ENCODE measurements at places on chromosomes 12 and 14.
A peak's percentile ranks its signal among the peaks of the same experiment; 100 is the strongest.

GRCh38 chr12:62843716-62844115, 91.2 kb downstream of the PPM1H start:
- no peak for DNase-seq

GRCh38 chr12:27732281-27732680, 21.6 kb downstream of the MRPS35 start:
- no peak for DNase-seq

DNA sequence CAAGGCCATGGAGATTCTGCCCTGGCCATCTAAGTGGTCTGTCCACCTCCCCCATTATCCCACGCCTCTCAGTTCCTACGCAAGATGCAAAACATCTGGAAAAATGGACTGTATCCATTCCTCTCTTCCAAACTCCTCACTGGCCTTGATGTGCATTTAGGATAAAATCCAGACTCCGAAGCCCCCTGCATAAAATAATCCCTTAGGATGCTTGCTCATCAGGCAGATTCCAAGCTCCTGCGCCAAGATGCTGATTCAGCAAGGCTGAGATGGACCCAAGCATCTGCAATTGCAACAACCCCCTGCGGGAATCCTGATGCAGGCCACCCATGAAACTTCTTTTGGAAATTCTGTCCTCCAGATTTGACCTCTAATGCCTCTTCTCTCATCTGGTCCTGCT, 81.6 kb downstream of the SPRING1 start:
- no peak for DNase-seq

DNA sequence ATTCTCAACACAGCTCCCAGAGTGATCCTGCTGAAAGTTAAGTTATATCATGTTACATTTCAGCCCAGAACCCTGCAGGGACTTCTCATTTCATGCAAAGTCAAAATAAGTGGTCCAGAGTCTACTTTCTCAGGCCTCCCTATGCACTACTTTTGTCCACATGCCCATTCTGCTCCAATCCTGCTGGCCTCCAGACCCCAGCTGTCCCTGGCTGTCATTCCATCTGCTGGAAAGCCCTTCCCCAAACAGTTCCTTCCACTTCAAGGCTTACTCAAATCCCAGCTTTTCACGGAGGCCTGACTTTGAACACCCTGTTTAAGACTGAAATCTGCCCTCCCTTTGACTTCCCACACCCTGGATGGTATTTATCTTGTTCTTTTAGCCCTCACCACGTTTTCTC, 109.8 kb upstream of the DNM1L start:
- no peak for DNase-seq

- no peak for DNase-seq
Measured at GRCh38 chr14:102760496-102761193, 16.6 kb upstream of the TRAF3 start.

- DNase-seq: no peak
Measured at GRCh38 chr14:85531587-85532373, 1.8 kb downstream of the FLRT2 start.

- peak; percentile 29 for DNase-seq
Measured at GRCh38 chr12:69688471-69689427, 10.4 kb downstream of the BEST3 start.

- peak; percentile 15 for DNase-seq
Measured at GRCh38 chr12:68037616-68038255, 48.5 kb downstream of the IFNG-AS1 start.

- DNase-seq: no peak
Measured at GRCh38 chr12:18332173-18332572, 70.9 kb downstream of the PIK3C2G start.

- DNase-seq: no peak
Measured at GRCh38 chr12:4707306-4707705, 12.9 kb upstream of the GALNT8 start.

DNA sequence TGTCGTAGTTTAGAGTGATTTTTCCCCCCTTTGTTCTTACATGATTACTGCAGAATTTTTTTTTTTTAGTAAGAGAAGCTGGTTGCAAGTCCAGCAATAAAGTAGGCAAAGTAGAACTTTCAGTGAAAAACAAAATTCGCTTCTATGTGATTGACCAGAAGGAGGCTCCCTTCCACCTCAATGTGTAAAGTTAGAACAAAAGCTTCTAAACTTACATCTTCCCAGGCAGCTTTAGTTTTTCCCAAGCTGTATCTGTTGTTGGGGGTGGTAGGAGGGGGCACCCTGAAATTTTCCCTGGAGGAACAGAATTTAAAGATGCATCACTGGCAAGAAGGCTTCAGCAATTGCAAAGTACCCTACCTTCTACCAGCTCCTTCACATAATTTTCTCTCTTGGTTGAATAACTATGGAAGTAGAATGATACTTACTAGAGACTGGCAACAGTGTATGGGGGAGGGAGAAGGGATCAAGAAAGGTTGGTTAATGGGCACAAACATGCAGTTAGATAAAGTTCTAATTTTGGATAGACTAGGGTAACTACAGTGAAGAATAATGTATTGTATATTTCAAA, 87.3 kb upstream of the E2F7 start:
- no peak for DNase-seq

DNA sequence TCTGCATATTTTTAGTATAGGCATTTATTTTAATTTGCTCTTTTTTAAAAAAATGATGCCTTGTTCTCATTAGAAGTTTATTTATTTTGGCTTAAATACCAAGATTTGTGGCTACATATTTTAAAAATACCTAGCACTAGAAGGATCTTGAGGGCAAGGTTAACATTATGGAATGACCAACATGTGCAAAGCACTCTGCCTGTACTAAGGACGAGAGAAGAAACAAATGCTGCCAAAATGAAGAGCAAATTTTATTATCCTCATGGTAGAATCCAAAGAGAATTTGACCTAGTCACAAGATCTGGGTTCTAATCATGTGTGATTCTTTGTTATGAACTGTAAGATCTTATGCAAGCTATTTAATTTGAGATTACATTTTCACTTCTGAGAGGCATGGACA, 2.8 kb downstream of the CAND1 start:
- DNase-seq: no peak

DNA sequence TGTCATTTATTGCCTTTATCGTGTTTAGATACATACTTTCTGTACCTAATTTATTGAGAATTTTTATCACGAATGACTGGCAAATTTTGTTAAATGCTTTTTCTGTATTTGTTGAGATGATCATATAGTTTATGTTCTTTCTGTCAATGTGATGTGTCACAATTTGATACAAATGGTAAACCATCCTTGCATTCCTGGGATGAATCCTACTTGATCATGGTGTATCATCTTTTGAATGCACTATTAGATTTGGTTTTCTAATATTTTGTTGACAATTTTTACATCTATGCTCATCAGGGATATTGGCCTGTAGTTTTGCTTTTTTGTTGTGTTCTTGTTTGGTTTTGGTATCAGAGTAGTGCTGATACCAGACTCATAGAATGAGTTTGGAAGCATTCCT, 185.1 kb downstream of the NUBPL start:
- no peak for DNase-seq

- DNase-seq: no peak
Measured at GRCh38 chr12:19616781-19617180, 177.5 kb downstream of the AEBP2 start.

DNA sequence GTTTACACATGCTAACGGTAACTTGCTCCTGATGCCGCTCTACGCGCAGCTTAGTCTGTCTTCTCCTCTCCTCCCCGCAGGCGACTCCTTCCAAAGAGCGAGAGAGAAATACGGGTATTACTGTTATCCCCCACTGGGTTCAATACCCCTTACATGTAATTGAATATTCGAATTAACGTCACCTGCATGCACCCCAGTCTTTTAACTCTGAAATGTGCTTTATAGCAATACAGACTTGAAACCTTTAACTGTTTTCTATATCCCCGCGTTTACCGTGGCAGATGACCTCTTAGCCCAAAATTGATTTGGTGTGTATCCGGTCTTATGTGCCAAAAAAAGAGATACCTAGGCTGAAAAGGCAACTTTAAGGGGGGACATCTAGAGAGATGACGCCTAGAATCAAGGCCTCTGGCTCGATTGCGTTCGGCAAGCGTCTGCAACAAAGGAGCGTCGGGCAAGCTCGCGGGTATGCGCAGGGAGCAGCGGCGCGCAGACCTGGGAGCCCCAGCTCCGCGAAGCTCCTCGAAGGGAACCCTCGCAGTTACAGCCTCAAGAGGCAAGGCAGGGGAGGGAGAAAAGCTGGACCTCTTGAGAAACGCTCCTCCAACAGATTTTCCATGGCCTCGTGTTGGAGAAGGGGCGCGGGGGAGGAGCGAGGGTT, 6.8 kb upstream of the FOXG1 start:
- DNase-seq: no peak

DNA sequence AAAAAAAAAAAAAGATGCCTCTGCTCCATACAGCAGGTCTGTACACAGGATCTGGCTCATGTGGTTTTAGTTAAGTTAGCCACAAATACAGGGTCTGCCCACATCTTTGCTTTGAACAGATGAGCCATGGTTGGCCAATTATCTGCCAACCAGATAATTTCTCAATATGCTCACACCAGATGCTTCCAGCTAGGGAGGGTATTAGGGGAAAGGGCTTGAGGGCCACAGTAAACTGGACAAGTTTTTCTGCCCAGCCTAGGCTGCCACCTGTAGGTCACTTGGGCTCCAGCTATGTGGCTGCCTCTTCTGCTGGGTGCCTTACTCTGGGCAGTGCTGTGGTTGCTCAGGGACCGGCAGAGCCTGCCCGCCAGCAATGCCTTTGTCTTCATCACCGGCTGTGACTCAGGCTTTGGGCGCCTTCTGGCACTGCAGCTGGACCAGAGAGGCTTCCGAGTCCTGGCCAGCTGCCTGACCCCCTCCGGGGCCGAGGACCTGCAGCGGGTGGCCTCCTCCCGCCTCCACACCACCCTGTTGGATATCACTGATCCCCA, 776 bp downstream of the RDH5 start:
- DNase-seq: no peak

DNA sequence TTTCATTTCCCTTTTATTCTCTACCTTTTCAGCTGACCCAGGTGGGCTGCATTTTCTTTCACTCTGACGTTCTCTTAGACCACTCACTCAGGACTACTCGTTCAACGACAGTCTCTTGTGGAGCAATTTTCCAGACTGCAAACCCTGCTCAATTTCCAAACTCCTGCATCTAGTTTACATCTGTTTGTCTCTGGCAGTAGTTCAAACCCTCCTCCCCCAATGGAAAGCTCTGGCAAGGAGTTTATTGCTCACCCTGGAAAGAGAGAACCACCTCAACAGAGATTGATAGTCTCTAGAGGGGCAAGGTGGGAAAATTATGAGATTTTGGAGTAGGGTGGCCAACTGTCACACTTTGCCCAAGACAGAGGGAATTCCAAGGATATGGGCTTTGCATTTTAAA, 130.2 kb downstream of the TSHR start:
- no peak for DNase-seq

- no peak for DNase-seq
Measured at GRCh38 chr12:105822131-105823105, 316.3 kb downstream of the NUAK1 start.

- no peak for DNase-seq
Measured at GRCh38 chr14:81348061-81348460, 52.1 kb downstream of the STON2 start.

GRCh38 chr12:110721570-110721969, 21.1 kb downstream of the PPP1CC start:
- no peak for DNase-seq

- DNase-seq: no peak
Measured at GRCh38 chr14:41623736-41624135, 17.1 kb downstream of the LRFN5 start.

- no peak for DNase-seq
Measured at GRCh38 chr12:127550271-127550670, 716.7 kb upstream of the TMEM132C start.

- DNase-seq: no peak
Measured at GRCh38 chr12:111870216-111870615, 28.2 kb downstream of the MAPKAPK5 start.

DNA sequence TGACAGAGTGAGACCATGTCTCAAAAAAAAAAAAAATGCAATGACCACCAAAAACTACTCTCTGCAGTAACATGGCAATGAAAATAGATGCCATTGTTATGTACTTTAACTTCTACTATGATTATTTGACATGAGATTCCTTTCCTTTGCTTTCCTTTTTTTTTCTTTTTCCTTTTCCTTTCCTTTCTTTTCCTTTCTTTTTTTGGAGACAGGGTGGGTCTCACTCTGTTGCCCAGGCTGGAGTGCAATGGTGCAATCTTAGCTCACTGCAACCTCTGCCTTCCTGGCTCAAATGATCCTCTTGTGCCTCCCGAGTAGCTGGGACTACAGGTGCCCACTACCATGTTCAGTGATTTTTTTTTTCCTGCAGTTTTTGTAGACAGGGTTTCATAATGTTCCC, 24.9 kb upstream of the ETFBKMT start:
- DNase-seq: no peak

DNA sequence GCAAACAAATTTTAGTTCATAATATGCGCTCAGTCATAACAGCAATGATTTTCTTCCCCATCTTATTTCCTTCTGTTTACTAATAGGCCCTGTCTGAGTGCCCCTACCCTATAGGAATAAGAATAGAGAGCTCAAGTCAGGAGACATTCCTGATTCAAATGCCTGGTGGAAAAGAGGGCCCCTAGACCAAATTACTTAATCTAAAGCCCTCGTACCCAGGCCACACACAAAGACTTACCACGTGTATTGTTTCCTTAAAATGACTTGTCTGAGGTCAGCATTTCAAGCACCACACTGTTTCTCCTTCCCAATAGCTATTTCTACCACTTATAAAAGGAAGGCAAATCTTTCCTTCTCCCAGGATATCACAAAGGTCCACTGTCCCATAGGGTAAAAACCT, 314.9 kb upstream of the TMTC1 start:
- DNase-seq: no peak

GRCh38 chr12:102487226-102487625, 6.9 kb upstream of the IGF1 start:
- DNase-seq: no peak

DNA sequence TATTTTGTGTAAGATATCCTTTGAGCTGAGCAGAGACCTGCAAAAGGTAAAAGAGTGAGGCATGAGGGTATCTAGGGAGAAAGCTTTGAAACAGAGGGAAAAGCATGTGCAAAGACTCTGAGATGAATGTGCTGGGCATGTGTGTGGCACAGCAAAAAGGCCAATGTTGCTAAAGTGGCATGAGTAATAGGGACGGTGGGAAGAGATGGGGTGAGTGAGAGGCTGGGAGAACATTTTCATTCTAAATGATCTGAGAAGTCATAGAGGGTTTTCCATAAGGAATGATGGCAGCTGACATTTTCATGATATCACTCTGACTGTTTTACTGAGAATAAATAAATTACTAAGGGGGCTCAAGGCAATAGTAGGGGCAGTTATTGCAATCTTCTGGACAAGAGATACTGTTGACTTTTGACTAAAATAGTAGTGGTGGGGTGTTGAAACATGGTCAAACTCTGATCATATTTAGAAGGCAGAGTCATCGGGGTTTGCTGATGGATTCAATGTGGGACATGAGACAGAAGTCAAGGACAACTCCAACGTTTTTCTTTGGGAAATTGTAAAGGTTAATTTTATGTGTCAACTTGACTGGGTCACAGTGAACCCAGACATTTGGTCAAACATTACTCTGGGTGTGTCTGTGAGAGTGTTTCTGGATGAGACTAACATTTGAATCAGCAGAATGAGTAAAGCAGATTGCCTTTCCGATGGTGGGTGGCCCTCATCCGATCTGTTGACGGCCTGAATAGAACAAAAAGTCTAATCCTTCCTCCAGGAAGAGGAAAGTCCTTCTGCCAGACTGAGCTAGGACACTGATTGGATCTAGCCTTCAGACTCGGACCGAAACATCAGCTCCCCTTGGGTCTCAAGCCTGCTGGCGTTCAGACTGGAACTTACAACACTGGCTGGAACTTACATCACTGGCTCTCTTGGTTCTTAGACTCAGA, 193.9 kb upstream of the PLXNC1 start:
- no peak for DNase-seq

- no peak for DNase-seq
Measured at GRCh38 chr12:83082690-83083276, 396.1 kb downstream of the TMTC2 start.

GRCh38 chr14:93533842-93534241, 103.1 kb downstream of the UNC79 start:
- no peak for DNase-seq
